ENCODE measurements at places on chromosomes 3 and 15.

DNA sequence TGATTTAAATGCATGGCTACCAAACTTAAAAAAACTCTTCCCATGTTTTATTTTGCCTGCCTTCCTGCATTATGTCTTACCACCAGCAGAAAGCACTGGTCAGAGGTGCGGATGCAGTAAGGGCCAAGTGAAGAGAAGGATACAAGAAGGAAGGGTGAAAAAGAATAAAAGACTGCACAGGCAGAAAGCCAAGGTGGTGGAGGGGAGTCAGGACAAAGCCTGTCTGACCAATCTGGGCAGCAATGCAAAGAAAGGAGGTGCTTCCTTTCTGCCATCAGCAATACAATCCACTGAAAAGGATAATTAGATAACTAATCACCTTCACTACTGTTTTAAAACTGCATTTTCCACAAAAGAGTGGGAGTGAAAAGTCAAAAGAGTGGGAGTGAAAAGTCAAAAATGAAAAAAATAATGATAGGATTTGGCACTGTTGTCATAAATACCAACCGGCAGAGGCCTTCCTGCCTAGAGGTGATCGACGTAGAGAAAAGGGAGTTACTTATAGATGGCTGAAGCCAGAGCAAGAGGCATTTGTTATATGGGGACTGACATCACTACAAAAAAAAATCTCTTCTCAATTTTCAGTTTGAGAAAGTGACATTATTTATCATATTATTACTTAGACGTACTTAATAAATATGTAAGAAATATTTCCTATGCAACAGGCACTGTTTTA, 385.3 kb downstream of the TBC1D5 start:
- no peak for DNase-seq

DNA sequence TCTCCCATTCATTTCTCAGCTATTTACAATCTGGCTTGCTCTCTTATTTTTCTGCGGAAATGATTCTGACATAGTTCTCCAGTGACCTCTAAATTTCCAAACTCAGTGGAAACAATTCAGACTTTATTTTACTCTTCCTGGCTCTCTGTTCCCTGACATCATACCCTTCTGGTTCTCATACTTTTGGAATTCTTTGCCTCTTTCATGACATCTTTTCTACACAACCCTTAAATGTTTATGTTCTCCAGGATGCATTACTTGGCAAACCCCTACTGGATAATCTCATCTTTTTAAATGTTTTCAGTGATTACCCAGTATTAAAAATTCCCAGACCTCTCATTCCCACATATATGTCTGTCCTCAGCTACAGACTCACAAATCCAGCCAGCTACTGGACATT, 23.9 kb upstream of the PLSCR4 start:
- DNase-seq = no peak

DNA sequence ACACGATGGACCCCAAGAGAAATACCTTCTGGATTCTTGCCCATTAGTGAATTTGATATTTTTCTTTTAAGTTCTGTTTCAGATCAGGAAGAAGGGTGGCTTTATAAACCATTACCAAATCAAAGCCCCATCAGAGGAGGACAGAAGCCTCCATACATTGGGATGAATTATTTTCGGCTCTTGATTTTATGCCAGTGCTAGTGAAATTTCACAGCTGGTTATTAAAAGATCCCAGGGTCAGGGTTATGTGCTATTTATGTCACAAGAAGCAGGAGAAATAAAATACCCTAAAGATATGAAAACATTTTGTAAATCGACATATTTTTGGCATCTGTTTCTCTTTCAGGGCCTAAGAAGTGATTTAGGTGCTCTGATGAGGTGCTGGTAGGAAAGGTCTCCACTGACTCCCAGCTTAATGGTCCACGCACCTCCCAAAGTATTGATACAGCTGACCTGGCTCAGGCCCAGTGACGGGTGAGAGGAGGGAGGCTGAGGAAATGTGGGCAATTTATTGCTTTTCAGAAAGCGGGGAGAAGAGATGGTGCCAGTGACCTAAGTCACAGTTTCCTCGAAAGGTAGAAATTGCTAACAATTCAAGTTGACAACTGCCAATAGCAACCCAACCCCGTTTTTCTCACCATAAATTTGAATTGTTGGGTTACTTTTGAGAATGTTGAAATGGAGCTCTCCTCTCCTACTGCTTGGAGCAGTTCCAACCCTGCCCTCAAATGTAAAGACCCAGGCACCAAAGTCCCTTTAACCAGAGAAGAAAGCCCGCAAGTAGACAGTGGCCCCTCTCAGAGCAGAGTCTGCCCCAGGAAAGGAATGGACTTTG, 315.6 kb upstream of the NR2E3 start:
- DNase-seq = no peak

GRCh38 chr15:81789403-81789802, 256.4 kb downstream of the MEX3B start:
- DNase-seq = no peak

- DNase-seq = no peak
Measured at GRCh38 chr3:56962206-56962605, 98.3 kb upstream of the SPATA12 start.

GRCh38 chr3:151009430-151009829, 36.9 kb upstream of the CLRN1 start:
- DNase-seq = no peak

- DNase-seq = no peak
Measured at GRCh38 chr3:34107669-34108068, 309.2 kb downstream of the PDCD6IP start.

- DNase-seq = no peak
Measured at GRCh38 chr3:66456711-66457173, 44.1 kb downstream of the LRIG1 start.

- DNase-seq = no peak
Measured at GRCh38 chr3:129015388-129016105, 14.4 kb downstream of the EFCC1 start.

GRCh38 chr3:40663280-40663679, 138.5 kb downstream of the ZNF621 start:
- no peak for DNase-seq

- no peak for DNase-seq
Measured at GRCh38 chr15:93070132-93070531, 18.9 kb downstream of the RGMA start.

- no peak for DNase-seq
Measured at GRCh38 chr15:90807786-90808086, 60.7 kb upstream of the FURIN start.

DNA sequence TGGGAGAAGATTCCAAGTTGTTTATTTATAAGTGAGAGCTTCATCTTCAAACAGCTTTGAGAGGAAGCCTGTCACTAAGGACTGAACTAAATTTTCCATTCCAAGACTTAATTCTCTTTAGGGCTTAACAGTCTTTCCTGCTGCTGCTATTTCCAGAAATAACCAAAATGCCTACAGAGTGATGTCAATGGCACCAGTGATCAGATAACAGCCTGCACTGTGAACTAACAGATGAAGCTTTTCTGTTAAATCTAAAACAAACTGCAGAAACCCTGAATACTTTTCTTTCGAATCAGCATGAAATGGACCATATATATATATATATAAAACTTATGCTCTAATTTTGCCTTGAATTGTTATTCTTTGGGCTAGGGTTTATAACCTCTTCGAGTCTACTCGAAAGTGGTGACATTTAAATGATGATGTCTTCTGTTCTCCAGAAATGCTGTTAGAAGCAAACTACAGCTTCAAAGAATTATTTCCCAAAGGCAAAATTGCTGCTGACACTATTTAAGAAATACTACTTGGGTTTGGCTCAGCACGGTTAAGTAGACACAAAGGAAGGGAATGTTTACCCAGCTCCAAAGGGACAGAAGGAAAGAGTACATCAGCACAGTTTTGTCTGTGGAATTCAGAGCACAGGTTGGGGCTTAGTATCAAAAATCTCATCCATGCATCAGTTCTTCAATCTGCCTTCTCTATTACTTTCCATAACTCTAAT, 238.5 kb upstream of the LRRN1 start:
- no peak for DNase-seq

- DNase-seq = no peak
Measured at GRCh38 chr3:38036906-38037305, 2.1 kb upstream of the DLEC1 start.

GRCh38 chr3:64238971-64239667, 13.9 kb upstream of the PRICKLE2 start:
- DNase-seq = no peak

GRCh38 chr3:138230525-138230924, 43.4 kb downstream of the ARMC8 start:
- DNase-seq = no peak

GRCh38 chr3:4985330-4986174, 6.3 kb downstream of the BHLHE40 start:
- no peak for DNase-seq

- peak; percentile 58 for DNase-seq
Measured at GRCh38 chr3:37974121-37975083, 16.2 kb upstream of the VILL start.

DNA sequence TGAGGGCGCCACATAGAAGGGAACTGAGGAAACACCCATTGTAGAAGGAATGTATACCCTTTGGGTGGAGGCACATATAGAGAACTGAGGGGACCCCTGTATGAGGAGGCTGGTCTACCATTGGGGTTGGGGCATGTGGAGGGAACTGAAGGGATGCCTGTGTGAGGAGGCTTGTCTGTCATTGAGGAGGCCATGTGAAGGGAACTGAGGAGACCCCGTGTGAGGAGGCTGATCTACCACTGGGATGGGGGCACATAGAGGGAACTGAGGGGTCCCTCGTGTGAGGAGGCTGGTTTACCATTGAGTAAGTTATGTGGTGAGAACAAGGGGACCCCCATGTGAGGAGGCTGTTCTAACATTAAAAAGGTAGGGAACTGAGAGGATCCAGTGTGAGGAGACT, 156.1 kb downstream of the FBLN2 start:
- DNase-seq = no peak

- no peak for DNase-seq
Measured at GRCh38 chr3:125073390-125073905, 17.7 kb upstream of the HEG1 start.

- no peak for DNase-seq
Measured at GRCh38 chr15:43519196-43519595, 1.8 kb downstream of the MAP1A start.

DNA sequence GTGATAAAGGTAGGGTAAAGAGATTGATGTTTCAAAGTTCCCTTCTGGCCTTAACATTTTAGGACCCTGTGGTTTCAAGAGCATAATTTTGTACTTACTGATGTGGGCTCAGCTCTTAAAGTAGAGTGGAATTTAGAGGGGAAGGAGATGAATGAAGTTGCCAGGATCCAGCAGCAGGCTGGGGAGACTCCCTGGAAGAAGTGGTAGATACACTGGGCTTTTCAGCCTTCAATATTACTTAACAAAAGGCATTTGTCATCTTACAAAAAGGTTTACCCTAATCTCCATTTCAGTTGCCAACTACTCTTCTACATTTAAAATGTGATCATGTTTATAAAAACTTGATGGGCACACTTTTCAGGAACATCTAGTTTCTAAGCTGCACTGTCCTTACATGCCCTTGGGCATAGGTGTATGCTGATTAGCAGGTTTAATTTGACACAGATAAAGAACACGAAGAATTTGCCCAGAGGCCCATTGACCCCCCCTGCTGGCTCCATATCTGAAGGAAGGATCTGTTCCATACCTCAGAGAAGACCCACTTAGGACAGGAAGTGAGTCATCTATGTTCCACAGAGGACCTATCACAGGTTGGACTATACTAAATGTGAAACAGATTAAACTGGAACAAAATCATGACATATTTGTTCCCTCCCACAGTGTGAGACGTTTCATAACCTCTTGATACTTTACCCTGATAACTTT, 93.0 kb upstream of the LPP start:
- DNase-seq = no peak

DNA sequence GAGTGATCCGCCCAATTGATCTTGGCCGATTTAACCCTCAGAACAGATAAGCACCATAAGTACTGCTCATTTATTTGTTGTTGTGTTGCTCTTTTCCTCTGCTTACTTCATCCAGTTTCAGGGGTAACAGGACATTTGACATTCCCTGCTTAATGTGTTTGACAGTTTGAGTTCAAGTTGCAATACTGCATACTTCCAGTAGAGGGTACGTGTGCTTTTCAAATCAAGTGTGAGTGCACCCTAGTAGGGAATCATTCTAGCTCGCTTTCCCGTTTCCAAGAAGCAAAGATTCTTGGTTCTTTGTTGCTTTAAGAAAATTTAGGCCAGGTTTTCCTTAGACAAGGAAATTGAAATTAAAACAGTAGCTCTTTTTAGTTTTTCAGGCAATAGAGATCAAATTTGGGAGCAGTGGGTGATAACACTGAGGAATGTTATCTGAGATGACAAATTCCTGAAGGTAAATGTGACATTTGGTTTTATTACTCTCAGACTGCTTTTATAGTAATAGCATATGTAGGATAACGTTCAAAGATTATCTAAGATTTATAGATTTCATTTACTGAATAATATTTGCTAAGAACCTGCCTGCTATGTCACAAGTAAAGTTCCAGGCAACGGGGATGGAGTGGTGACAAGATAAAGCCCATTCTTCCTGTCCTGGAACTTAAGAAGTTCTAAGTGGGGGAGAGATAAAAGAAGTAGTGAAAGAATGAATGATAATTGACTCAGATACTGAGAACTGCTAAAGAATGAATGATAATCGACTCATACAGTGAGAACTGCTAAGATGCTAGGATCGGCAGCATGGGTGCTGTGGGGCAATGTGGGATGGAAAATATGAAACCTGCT, 73.3 kb downstream of the SYNPR start:
- peak; percentile 12 for DNase-seq

Measured in neural crest cell (in vitro differentiated cells).